Forelimb muscle (tissue), 1 donor: ENCODE measurements at places on chromosomes 2 and 18.

GRCh38 chr2:23486684-23487075 lies 101.7 kb downstream of the KLHL29 start:
- DNase-seq = no peak

GRCh38 chr2:169452080-169452479 lies 27.2 kb upstream of the BBS5 start:
- no peak for DNase-seq

- DNase-seq = no peak
These were observed 1074.4 kb upstream of the GYPC start for GRCh38 chr2:125581557-125581956.

DNA sequence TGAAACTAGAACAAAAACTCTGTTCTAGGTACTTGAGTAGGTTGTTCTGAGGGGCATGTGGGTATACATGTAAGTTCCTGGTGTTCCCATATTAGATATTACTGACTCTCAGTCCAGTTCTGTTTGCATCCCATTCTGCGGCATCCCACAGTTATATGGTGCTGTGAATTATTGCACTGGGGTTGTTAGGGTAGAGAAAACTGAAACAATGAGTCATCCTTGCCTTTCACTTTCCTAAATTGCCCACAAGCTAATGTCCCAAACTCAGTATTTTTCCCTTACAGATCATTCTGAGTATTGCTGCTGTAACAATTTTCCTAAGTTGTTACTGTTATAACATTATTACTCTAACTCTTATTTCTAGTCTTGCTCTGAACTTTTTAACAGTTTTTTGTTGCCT lies 3.0 kb downstream of the WDR75 start:
- DNase-seq = no peak

- DNase-seq = no peak
These were observed 15.8 kb downstream of the TRAF3IP1 start for GRCh38 chr2:238336151-238336550.

- DNase-seq = no peak
These were observed 246.3 kb upstream of the MYT1L start for GRCh38 chr2:2577407-2577831.

- no peak for DNase-seq
These were observed 55.8 kb downstream of the EIPR1 start for GRCh38 chr2:3321825-3322224.

DNA sequence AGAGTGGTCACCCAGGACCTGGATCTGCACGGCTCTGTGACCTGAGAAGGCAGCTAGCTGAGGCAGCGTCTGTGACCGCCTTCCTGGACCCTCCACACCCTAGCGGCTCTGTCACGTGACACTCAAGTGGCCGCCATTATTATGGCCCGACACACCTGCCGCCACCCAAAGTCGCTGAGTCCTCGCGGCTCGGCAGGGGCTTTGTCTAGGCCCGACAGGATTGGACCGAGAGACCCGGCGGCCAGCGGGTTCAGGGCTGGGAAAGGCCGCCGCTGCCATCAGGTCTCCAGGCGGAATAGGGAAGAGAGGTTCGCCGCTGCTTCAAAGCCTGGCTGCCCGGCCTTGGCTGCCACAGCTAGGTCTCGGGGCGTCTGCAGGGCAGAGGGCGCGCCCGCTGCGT lies 1162.5 kb upstream of the LRRTM1 start:
- no peak for DNase-seq

DNA sequence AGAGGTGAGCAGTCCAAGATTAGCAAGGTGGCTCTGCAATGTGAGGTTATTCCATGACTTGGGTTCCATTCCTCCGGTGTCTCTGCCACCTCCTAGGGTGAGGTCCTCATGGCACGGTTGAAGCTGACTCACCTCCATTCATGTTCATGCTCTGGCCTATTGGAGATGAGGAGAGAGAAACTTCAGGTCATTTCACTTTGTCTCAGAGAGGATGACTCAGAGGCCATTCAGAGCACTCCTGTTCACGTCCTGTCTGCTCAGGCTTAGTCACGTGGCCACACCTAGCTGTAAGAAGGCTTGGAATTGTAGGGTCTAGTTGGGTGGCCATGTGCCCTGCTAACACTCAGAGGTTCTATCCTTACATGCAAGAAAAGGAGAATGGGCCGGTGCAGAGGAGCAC lies 67.5 kb upstream of the MBOAT2 start:
- no peak for DNase-seq

- DNase-seq = no peak
These were observed 263.9 kb downstream of the LTBP1 start for GRCh38 chr2:33210626-33211025.

GRCh38 chr2:65053199-65053598 lies 3.0 kb upstream of the CEP68 start:
- DNase-seq = no peak

GRCh38 chr2:62144689-62145477 lies 51.0 kb upstream of the B3GNT2 start:
- DNase-seq = no peak

DNA sequence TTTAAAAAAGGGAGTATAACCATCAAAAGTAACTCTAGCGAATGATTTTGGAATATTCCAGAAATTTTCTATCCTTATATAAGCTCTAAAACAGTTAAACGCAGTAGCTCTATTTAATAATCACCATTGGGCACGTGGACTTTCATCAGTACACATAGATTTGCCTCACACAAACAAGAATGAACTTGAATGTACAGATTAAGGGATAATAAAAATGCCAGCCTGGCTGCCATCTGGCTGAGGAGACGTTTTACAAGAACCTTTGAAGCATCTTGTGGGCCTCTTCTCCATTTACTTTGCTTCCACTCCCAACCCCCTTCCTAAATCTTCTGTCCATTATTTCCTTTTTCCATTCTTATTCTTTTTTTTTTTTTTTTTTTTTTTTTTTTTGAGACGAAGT lies 47.2 kb downstream of the AGAP1 start:
- no peak for DNase-seq

DNA sequence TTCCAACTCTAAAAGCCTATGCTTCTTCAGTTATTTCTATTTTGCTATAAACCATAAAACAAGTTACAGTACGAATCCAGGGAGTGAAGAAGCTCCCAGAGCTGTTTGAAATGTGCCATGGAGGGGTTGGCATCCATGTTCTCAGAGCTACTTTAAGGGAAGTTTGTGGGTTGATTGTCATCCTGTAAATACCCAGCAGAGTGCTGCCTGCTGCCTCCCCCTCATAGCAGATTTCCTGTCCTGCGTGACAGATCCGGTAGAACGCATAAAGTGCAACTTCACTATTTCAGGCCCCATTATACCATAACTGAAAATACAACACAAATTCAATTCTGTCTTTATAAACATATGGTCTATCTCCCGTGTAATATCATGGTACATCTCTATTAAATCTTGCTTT lies 114.4 kb downstream of the CTNNA2 start:
- DNase-seq = no peak

DNA sequence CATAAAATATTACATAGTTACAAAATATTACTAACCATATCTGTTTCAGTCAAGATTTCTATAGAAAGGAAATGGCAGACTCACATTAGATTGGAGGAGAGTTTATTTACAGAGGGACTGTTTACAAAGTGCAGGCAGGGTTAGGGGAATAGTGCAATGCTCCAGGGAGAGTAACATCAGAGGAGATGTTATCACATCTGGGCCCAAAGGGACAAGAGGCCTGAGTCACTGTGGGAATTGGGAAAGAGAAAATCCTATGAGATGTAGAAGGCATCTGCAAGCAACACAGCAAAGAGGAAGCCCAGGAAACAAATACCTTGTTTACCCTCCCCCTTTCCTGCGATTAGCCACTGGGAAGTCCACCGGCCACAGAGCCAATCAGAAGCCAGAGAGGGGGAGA lies 227.3 kb upstream of the TANK start:
- no peak for DNase-seq

DNA sequence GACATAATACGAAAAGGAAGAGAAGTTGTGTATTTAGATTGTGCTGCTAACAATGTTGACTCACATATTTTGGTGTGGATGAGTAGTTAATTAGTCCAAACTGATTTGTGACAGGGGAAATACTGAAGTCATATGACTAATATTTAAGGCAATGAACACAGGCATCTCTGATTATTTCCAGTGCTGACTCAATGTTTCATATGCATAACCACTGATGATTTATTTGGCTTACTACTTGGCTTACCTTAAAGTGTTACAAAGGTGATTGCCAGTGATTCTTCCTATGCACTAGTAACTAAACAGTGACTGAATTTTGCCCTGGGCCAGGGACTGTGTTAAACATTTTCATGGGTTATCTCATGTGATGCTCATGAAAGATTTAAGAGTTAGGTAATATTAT lies 722.6 kb downstream of the METTL4 start:
- DNase-seq = no peak

- no peak for DNase-seq
These were observed 535.6 kb upstream of the FSIP2 start for GRCh38 chr2:185202945-185203528.

GRCh38 chr2:112481528-112482233 lies at the start of gene TTL:
TSS of gene TTL (plus strand) at chr2:112482156. CDS start at chr2:112482345, 189 bp downstream.
- DNase-seq = peak; percentile 45

DNA sequence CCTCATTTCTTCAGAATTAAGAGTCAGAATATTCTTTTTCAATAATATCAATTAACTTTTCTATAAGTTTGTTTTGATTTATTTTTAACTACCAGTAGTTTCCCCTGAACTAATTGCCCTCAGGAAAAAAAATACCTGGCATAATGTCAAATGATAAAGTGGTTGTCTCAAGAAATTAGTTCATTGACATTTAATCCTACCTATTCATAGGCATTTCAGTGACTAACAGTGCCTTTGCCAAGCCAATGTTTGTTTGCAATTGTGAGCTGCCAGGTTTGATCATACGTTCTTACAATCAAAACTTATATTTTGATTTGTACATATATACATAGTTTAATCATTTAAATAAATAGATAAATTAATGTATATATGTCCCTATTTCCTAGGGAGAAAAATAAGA lies 267.3 kb upstream of the MC4R start:
- no peak for DNase-seq

DNA sequence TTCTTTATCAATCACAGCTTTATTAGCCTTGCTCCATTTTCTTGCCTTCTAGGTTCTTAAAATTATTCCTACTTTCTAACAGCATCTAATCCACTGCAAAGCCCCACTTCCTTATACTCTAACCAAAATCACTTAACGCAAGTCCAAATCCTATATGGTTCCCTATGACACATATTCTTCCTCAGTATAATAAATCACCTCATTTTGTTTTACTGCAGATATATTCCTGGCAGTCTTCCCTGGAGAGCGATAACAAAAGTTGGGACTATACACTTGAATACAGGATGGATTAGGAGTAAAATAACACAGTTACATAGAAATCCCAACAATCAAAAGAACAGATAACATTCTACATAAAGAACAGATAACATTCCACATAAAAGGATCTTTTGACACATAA lies 144.8 kb downstream of the ATAD2B start:
- DNase-seq = no peak

DNA sequence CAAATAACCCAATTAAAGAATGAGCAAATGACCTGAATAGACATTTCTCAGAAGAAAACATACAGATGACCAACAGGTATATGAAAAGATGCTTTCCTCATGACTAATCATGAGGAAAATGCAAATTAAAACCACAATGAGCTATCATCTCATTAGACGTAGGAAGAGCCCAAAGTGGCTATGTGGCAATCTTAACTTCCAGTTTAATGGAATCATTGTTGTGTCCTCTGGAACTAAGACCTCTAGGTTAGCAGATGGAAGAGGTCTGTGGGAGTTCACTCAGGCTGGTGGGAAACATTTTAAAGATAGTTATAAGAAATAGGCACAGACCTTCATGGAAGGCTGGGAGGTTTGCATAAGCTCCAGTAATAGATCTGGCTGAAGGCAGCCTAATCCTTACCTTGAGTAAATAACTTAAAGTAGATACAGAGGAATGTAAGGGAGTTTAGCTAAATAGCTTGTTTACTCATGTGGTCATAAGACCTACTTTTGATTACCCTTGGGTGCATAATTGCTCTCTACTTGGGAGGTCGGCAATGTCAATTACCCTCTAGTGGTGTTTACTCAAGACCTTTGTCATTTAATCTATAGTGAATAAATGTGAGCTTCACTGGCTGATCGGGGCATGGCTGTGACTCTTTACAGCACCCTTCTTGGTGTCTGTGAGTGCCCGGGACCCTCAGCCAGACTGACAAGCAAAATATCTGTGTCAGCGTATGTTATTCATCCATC lies 119.0 kb downstream of the GULP1 start:
- DNase-seq = no peak

DNA sequence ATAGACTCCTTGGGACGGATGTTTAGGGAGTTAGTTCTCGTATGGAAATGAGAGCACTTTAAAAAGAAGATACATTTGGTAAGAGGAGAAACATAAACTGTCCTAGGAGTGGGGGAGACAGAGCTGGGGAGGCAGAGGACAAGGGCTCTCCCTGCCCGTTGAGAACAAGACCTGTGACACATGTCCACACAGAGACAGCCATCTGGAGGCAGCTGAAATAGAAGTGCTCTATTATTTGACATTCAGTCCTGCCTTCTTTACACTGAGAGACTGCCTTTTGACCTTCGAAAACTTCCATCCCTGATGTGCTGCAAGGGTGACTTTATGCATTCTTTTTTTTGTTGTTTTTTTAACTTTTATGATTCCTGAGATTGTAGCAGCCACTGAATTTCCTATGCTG lies 150.1 kb downstream of the UXS1 start:
- no peak for DNase-seq

DNA sequence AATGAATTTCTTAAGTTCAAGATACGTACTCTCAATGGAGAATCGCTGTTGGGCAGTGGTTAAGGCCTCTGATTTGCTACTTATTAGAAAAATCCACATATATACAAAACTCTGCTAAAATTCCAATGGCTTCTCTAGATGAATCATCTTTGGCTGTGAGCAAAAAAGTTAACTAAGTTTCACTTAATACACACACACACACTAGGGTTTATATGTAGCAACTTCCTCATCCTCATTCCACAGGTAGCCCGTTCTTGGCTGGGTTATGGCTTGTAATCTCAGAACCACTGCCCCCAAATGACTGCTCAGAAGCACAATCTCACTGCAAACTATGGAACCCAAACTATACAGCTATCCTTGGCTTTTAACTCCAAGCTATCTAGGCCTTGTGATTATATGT lies 99.7 kb downstream of the SMAD2 start:
- no peak for DNase-seq

- DNase-seq = peak; percentile 63
These were observed 37.2 kb downstream of the TSHZ1 start for GRCh38 chr18:75247611-75248421.

GRCh38 chr2:3631161-3631850 lies 26.7 kb upstream of the ALLC start:
- no peak for DNase-seq

GRCh38 chr2:189178726-189179569 lies 613 bp downstream of the COL5A2 start:
- no peak for DNase-seq
